ENCODE measurements at places on chromosomes 7 and 10.

DNA sequence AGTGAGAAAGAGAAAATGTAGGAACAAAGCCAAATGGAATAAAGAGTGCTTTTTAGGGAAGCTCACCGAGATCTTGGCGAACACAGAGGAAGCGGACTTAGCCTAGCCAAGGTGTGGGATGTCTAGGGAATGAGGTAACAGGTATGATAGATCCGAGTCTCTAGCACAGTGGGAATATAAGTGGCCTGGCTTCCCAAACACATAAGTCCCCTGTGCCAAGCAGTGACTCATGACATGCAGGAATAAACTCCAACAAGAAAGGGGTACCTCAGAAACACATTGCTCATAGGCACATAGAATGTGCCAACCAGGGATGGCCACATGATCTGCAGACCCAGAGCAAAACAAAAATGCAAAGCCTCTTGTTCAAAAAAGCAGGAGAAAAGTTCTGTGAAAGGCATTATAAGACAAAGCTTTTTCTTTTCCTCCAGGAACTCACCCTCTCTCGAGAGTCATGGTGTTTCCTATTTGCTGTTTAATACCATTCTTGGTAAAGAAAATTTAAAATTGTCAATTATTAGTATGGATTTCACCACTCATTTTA is 542.5 kb downstream of the GATA3 start:
- peak; percentile 20 for DNase-seq

DNA sequence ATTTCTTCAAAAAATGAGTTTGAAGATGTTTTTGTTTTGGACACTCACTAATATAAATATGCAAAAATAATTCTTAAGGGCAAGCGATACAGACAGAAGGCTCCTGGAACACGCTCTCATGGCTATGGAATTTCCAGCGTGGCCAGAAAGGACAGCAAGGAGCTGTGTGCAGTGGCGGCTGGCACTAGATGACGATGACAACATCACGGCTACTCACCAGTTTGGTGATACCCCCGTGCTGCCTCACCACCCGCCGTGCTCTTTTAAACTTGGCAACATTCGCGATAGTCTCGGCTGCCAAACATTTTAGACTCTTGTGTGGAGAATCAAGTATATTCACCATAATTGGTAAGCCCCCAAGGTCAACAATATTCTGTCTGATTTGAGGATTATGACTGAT is 54.9 kb downstream of the ODAD2 start:
- peak; percentile 52 for DNase-seq

DNA sequence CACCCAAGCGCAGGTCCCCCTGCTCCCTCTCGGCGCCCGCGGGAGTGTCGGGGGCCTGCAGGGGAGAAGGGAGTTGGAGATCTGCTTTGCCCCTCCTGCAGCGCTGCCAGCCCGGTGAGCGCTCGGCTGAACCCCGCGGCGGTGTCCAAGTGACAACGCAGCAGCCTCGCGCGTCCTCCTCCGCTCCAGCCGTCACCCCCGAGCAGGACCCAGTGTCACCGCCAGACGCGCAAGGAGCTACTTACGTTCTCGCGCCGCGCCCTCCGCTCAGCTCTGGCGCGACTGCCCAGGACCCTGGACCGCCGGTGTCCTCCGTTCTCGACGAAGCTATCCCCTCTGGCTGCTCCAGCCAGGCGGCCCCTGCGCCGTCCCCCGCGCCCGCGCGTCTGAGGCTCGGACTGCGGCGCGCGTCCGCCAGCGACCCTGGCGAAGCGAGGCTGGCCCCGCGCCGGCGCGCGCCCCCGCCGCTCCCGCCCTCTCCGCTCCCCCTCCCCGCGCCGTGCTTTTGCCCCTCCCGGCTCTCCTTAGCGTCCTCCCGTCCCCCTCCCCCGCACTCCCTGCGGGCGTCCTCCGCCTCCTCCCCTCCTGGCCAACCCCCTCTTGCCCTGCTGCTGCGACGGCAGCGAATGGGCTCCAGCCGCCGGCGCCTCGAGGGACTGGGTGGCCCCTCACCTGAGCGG is at the start of gene NRCAM:
NRCAM (minus strand) TSS at position 439 of the 680 bp plus-strand sequence. CDS start 216,372 bp downstream, outside the sequence.
- peak; percentile 79 for DNase-seq

- no peak for DNase-seq
Observed at GRCh38 chr7:148782757-148783456, 84.2 kb downstream of the CUL1 start.

DNA sequence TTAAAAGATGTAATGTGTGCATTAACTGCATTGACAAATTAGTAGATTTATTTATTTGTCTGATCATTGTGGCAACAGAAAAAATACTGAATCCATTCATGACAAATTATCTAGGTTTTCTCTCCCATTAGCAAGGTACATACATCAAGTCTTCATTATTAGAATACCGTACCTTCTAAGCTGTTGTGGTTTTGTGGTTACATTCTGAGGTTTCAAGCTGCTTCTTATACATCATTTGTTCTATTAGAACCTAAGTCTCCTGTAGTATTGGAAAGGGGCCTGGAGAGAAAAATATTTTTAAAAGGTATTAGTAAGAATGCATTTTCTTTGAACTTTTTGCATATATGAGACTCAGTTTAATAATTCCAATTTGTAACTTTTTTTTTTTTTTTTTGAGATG is 26.3 kb upstream of the CACNB2 start:
- DNase-seq: no peak

DNA sequence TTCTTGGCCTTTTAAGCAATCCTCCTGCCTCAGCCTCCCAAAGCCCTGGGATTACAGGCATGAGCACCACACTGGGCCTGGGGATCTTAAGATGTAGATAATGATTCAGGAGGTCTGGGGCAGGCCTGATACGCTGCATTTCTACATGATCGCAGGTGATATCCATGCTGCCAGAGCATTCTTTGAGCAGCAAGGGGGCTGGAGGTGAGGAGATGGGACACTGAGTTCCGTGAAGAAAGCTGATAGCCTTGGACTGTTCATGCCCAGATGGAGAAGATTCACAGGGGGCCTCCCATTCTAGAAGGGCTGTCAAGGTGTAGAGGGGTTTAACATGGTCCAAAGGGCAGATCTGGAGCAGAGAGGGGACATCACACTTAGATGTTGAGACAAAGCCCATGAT is 480.3 kb downstream of the RPS24 start:
- DNase-seq: no peak

DNA sequence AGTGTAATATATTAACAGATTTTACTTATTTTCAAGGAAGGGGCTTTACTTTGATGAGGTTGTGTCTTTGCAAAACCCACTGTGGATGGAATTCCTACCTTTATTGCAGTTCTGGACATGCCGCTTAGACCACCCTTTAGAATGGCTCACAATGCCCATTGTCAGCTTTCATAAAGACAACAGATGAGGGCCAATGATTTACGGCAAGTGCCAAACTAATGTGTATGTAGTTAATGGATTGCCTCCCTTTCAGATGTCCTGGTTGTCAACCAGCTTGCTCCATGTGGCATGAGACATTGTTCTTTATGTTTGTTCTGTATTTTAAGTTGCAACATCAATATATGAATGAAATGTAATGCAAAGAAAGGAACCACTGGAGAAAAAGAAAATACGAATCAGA is 35.0 kb upstream of the ELMO1 start:
- DNase-seq: no peak

DNA sequence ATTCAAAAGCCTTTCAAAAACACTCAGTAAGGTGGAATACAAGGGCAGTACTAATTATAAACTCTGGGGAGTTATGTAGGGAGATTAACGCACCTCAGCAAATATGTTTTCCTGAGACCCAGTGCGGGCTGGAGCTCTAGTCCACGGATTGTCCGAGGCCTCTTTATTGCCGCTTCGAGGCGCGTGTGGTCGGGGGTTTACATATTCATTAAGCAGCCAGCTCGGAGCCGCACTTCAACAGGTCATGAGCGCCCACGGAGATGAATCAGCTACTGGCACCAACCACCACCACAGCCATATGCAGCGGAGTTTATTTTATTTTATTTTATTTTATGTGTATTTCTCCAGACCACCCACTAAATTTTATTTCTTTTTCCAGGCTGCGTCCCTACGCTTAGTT is 195.9 kb upstream of the ADARB2 start:
- peak; percentile 1 for DNase-seq

GRCh38 chr7:85522070-85522469 is 335.2 kb upstream of the SEMA3D start:
- DNase-seq: no peak
